ENCODE measurements at places on chromosomes 11 and 22.

GRCh38 chr11:42913731-42914130 lies 398.1 kb upstream of the API5 start:
- DNase-seq, result no peak

- no peak for DNase-seq
Measured at GRCh38 chr11:71551711-71552110, 3.5 kb downstream of the KRTAP5-9 start.

- DNase-seq, result no peak
Measured at GRCh38 chr11:96470521-96470920, 80.7 kb downstream of the JRKL start.

DNA sequence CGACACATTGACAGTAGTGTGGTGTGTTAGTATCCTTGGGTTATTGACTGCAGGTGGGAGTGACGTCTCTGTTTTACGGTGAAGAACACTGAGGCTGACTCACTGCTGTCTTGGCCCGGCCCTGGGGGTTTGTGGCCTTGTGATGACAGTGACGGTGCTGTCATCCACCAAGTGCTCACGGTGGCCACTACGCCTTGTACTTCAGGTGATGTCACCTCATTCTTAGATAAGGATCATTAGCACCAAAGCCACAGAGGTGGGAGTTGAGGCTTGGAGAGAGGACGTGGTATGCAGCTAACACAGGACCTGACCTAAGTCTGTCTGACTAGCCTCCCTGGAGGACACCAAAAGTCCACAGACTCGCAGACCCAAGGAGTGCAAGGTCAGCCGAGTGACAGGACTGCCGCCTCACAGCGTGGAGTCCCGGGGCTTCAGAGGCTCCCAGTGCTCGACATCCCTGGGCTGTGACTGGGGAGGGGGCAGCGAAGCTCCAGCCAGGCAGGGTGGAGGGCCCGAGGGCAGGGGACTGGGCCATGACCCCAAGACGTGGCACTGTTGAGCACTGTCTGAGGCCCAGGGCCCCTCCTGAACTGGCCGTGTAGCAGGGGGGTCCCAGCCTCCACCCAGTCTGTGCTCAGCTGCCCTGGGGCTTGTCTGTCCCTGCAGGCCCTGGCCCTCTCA lies 56.5 kb downstream of the NAT10 start:
- no peak for DNase-seq

GRCh38 chr11:26027887-26028286 lies 304.0 kb upstream of the ANO3 start:
- DNase-seq, result no peak

DNA sequence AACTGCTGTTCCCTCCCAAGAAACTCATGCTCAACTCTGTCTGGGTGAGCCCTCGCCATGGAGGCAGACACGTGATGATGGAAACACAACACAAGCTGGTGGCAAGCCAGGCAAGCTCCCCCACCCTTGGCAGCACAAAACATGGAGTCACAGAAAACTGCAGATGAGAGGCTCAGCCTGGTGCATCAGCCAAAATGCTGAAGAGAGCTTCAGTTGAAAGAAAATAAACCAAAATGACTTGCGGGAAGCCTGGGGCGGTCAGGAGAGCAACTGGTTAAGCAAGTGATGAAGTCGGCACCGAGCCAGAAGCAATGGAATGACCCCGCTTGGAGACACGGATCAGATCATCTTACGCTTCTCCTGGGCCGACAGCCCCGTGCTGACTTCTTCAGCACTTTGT lies 68.3 kb downstream of the C11orf58 start:
- no peak for DNase-seq

DNA sequence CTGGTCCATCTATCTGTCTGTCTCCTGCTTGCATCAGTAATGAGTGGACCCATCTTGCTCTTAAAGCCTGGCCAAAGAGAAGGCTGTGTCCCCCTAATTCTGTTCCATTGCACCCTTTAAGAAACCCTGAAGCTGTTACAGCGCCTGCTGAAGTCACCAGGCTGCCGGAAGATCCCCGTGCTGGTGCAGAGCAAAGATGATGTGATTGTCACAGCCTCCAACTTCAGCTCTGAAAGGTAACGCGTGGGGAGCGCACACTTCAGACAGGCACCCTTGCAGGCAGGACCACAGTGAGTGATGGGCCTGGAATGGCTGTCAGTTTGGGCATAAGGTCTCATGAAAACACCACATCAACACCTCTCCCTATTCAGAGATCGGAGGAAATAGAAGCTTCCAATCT lies 18.4 kb downstream of the GTPBP1 start:
- no peak for DNase-seq

DNA sequence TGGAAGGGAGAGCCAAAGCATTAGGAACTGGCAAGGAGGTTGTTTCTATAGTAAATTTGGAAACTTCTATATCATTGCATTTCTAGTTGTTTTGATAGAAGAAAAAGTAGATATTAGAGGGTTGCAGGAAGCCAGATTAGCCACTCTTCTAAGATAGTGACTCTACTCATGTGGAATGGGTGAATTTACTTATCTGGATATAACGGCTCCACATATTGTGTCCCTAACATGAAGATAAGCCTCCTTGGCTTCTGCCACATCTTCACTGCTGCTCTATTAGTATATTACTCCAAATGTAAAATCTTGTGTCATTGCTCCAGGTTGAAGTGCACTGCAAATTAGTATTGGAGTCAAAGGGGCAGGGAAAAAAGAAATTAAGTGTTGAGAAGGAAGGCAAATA lies 283.3 kb downstream of the CASP12 start:
- DNase-seq, result no peak

- peak; percentile 65 for DNase-seq
Measured at GRCh38 chr22:39932918-39933649, 27.1 kb upstream of the TMA7B start.

DNA sequence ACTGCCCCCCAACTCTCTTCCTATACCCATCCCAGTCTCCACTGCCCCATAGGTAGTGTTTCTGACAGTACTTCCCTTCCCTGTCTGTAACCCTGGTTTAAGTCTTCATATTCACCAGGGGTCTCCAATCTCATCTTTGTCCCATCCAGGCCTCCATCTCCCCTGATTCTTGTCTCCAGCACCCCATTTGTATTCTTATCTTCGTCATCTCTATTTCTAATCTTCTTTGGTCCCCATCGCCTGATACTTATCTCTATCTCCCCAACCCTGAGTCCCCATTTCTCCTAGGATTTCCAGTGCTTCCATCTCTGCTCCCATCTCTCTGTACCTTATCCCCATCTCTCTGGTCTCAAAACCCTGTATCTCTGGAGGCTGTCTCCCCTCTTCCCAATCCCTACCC lies 1.8 kb downstream of the PHOX2A start:
- no peak for DNase-seq

GRCh38 chr11:28491431-28491830 lies 383.2 kb downstream of the METTL15 start:
- no peak for DNase-seq

DNA sequence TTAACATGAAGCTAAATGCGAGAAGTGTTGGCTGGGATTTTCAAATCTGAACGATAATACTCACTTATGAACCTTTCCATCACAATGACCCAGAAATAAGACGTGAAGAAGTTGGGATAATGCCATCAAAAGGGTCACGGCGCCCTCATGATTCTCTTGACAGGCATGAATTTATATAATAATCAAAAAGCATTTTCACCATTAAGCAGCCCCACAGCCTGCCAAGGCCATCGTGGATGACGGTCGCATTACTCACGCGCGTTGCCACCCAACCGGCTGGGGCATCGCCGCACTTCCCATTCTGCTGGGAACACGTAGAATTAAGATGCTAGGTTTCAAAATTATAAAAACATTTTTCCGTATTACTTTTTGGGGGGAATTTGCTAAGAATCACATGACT lies 18.9 kb upstream of the GAL start:
- DNase-seq, result no peak

Data from D341Med (cell line).